ENCODE measurements at places on chromosomes 12 and 14.

DNA sequence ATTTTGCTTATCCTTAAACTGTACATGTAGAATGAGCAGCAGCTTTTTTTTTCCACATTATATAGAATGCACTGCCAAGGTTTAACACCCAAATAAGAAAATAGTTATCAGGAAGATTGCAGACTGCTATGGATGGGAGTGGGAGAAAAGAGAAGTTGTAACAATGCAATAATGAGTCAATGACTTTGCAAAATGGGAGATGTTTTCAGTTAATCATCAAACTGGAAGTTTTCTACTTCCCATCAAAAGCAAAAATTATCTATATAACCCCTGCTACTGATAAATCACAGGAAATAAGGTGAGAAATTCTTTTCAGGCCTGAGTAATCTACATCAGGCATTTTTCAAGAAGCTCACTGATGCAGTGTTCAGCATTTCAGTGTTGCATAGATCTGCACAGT, 309.1 kb downstream of the GXYLT1 start:
- DNase-seq = no peak

DNA sequence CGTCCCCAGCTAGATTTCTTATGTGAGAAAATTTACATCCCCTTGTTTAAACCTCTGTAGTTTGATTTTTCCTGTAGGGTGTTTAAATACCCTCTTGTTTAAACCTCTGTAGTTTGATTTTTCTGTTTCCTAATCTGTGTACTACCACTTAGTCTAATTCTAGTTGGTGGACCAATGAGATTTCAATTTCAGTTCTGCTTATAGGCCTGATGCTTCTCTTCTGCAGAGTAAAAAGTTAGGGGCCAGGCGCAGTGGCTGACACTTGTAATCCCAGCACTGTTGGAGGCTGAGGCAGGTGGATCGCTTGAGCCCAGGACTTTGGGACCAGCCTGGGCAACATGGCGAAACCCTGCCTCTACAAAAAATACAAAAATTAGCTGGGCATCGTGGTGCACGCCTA, 11.5 kb downstream of the UBC start:
- no peak for DNase-seq

GRCh38 chr14:78202163-78202562, 32.0 kb downstream of the NRXN3 start:
- no peak for DNase-seq

GRCh38 chr12:91636721-91637120, 454.1 kb upstream of the DCN start:
- DNase-seq = no peak

- DNase-seq = no peak
These were observed 2.2 kb downstream of the ZBTB1 start for GRCh38 chr14:64506721-64507120.

- DNase-seq = no peak
These were observed 140.5 kb downstream of the SLC16A7 start for GRCh38 chr12:59736359-59736758.

GRCh38 chr12:119082496-119082895, 96.2 kb upstream of the HSPB8 start:
- DNase-seq = no peak

DNA sequence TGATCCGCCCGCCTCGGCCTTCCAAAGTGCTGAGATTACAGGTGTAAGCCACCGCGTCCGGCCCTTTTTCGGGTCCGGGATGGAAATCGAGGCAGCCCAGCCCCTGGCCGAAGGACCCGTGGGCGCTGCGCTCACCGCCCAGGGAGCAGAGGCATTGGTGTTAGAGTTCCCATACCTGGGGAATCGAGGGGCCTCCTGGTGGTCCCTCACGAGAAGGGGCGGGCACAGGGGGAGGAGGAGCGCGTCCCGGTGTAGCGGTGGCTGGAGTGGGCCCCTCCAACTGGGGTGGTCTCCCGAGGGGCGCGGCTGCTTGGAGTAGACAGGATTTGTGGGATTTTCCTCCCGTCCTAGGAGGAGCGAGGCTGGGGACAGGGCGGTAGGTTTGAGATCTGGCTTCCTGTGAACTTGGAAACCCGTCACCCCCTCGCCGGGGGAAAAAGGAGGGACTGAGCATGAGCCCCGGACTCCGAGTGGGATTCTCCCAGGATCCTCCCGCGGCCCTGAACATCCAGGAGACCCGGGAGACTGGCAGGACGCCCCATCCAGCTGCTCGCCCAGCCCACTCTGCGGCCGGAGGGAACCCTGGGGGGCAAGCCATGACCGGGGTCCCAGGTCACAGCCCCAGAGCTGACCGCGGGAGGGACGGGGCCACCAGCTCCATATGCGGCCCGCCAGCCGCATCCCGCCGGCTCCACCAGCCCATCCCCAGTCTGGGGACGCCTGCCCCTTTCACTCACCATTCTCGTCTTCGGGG, 70.9 kb downstream of the ASCL4 start:
- DNase-seq = no peak

GRCh38 chr12:26069796-26070195, 55.0 kb downstream of the BHLHE41 start:
- no peak for DNase-seq

GRCh38 chr14:95943699-95944098, 67.1 kb downstream of the TUNAR start:
- no peak for DNase-seq

- no peak for DNase-seq
These were observed 101.0 kb downstream of the RTN1 start for GRCh38 chr14:59769586-59769985.

GRCh38 chr14:56195704-56196103, 77.5 kb downstream of the PELI2 start:
- DNase-seq = no peak

DNA sequence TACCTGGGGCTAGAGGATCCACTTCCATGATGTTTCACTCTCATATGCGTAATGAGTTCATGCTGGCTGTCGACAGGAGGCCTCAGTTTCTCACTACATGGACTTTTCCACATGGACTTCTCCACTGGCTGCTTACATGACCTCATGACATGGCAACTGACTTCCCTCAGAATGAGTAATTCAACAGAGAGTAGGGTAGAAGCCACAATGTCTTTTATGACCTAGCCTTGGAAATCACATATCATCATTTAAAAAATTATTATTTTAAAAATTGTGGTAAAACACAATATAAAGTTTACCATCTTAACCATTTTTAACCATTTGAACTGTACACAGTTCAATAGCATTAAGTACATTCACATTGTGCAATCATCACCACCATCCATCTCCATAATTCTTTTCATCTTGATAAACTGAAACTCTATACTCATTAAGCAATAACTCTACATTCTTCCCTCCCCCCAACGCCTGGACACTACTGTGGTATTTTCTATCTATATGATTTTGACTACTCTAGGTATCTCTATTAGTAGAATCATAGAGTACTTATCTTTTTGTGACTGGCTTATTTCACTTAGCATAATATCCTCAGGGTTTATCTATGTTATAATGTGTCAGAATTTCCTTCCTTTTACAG, 144.5 kb downstream of the TGFB3 start:
- DNase-seq = no peak

DNA sequence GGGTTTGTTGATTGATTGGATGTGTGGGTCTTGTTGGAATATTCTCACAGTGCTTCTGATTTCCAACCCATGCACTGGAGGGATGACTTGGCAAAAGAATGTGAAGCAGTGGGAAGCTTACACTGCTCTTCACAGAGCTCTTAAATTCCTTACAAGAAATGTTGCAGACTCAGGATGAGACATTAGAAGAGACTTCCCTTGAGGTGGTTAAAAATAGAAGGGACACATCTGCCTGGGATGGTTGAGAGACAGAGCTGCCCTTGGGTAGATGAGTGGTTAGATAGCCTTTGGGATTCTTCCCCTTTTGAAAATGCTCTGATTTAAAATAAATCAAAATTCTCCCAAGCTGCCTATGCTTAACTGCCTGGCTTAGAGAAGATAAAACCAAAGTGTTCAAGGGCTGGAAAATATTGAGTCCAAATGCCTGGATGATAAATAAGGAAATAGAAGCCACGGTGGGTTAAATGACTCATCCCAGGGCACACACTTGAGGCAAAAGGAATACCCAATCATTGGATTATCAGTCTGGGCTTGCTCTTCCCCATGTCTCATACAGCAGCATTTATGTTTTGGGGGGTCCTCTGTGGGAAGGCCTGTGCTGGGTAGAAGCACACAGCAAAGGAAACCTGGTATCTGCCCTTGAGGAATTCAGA, 264.3 kb downstream of the AKAP6 start:
- DNase-seq = no peak

GRCh38 chr12:81722004-81722403, 37.1 kb downstream of the PPFIA2 start:
- DNase-seq = no peak

GRCh38 chr12:49223122-49223521, 34.2 kb upstream of the TUBA1A start:
- DNase-seq = no peak

- no peak for DNase-seq
These were observed 259.5 kb upstream of the E2F7 start for GRCh38 chr12:77324763-77325468.

DNA sequence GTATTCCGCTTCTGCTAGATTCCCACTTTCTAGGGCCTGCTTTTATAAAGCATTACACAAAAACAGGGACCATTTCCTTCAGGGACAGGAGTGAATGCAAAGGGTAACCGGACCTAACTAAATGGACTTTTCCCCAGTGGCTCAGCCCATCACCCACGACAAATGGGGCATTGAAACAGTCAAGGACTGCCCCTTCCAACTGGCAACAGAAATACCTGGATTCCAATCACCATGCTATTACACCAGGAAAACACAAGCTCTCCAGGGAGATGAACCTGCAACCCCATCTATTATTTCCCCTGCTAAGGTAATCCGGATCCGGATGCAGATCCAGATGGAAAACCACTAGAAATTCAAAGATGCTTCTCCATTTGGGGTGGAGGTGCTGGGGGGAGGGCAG, 1.0 kb downstream of the MPHOSPH9 start:
- DNase-seq = no peak

Data from activated T-cell treated with anti-CD3 and anti-CD28 coated beads, Interleukin-2, amount 50 U/mL, for 4 hours (primary cell).